ENCODE measurements at places on chromosomes 3 and 15.

DNA sequence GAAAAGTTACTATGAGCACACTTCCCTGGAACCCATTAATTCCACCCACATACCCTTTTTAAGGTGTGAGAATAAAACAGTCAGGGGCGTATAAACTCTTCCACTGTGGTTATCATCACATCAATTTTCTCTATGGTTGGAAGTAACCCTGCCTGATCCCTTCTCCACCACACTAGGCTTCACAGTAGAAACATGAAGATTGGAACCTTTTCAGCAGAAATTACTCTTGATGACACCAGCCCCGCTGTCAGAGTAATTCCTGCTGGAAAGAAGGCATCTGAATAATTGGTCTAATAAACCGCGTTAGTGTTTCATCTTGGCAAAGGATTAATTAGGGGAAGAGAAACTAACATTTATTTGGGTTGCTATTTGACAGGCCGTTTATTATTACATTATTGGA, 278.4 kb downstream of the MFSD1 start:
- no peak for DNase-seq

- DNase-seq = no peak
These were observed 127.6 kb downstream of the FBLN2 start for GRCh38 chr3:13676356-13677017.

DNA sequence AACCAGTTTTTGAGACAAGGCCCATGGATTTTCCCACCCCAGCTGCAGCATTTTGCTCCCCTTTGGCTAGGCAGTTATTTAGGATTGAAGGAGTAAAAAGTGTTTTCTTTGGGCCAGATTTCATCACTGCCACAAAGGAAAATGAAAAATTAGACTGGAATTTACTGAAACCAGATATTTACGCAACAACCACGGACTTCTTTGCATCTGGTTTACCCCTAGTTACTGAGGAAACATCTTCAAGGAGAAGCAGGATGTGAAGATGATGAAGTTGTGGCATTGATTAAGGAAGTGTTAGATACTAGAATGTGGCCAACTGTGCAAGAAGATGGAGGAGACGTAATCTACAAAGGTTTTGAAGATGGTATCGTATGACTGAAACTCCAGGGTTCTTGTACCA, 165.2 kb upstream of the MYRIP start:
- peak; percentile 83 for DNase-seq

DNA sequence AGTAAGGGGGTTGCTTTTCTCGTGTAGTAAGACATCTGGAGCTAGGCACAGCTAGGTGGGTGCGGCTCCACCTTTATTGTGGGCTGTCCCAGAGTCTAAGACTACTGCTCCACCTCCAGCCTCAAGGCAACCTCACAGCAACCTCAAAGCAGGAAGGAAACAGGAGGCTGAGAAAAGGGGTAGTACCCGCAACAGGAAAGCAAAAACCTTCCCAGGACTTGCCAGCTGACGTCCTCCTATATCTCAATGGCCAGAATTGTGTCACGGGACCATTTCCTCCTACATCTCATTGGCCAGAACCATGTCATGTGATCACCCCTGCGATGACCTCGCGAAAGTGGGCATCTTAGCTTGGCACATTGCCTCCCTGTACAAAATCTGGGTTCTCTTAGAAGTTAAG, 4.3 kb upstream of the GPR160 start:
- DNase-seq = no peak

DNA sequence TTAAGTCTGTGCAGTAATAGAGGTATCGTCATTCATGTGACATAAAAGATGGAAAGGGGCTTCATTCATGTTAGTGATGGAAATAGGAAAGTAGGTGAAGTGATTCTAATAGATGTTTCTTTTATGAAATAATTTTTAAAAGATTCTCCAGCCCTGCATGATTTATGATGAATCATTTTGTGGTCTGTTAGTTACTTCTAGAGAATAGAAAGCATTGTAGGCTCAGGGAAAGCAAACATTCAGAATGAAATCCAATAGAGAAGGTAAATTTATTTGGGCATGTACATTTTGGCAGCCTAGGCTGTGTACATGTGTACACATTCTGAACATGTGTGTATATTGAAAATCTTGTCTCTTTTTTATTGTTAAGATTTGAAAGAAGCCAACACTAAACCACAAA, 23.1 kb downstream of the PPARG start:
- DNase-seq = peak; percentile 32

DNA sequence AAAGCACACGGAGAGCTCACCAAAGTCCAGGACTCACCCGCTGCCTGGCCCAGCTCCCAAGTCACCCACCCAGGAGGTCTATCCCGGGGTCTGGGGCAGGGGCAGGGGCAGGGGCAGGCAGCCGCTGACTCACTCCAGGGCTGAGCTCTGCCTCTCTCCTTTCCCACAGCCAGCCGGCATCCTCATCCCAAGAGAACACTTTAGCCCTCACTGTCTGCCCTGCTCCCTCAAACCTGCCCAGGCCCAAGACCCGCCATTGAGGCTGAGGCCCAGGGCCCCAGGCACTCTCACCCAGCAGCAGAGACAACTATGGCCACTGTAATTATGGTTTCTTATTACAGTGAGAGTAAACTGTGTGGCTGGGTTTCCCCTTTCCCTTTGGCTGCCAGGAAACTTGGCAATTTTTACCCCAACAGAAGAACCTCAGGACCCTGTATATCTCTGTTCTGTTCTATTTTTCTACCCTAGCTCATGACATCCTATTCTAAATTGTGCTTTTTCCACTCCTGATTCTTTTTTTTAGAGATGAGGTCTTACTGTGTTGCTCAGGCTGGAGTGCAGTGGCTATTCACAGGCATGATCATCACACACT, 53.0 kb downstream of the IQSEC1 start:
- DNase-seq = no peak

GRCh38 chr15:60651734-60652141, 172.8 kb upstream of the ICE2 start:
- no peak for DNase-seq

- no peak for DNase-seq
These were observed 83.0 kb downstream of the CRYGS start for GRCh38 chr3:186461141-186461540.

DNA sequence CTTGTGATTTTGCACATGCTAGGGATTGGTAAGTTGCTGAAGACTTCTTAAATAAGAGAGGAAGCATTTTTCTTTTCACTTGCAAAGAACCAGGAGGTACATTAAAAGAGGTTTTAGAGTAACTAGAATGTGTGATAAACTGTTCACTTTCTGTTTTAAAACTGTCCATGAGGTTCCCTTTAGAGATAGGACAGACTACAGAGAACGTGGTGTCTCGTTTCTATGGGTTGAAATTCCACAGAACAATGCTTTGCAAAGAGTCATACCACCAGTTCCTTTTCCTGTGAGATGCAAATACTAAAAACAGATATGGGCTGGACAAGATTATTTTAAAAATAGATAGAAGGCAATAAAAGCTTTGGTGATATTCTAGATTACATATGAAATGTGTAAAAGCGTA, 372.8 kb downstream of the TIGIT start:
- no peak for DNase-seq

- no peak for DNase-seq
These were observed 27.2 kb downstream of the USP3 start for GRCh38 chr15:63531586-63531985.

GRCh38 chr15:31255732-31256377, 70.8 kb upstream of the KLF13 start:
- DNase-seq = no peak

GRCh38 chr3:14391033-14391432, 11.4 kb upstream of the SLC6A6 start:
- DNase-seq = peak; percentile 95

DNA sequence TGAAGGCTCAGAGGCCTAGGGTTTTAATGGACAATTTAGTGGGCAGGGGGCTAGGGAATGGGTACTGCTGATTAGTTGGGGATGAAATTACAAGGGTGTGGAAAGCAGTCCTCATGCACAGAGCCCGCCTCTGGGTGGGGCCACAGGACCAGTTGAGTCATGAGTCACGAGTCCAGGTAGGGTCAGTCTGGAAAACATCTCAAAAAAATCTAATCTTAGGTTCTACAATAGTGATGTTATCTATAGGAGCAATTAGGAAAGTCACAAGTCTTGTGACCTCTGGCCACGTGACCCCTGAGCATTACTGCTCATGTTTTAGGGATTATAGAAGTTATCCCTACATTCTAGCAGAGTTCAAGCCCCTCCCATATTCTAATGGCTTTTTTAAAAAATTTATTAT, 18.6 kb upstream of the IREB2 start:
- DNase-seq = no peak

GRCh38 chr3:126364130-126364695, 7.0 kb upstream of the KLF15 start:
- no peak for DNase-seq

DNA sequence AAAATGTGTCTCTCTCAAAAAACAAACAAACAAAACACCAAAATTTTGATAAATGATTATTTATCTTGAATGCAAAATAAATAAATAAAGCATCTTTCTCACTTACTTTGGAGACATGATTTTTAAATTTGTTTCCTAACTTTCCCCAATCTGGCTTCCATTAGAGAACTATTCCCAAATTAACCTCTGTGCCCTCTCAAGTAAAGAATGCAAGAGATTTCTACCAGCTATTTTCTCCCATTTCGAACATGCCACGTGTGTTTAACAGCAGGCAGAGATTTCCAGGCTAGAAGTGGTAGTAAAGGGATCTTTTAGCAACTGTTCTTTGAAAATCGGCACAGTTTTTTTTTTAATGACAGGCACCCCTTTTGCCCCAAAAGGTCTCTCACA, 269.1 kb downstream of the SHQ1 start:
- peak; percentile 61 for DNase-seq

DNA sequence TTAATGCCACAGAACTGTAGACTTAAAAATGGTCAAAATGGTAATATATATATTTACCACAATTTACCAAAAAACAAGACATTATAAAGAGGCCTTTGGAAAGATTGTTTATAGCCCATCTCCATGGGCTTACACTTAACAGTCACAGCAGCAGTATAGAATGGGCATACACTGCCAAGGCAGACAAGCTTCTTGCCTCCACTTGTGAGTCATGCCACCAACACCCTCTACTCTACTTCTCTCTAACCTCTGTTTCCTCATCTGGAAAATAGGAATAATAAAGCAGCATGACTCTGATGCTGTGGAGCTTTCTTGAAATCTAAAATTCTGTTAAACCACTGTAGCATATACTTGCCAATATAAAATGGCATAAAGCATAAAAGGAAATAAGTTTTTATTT, 14.4 kb upstream of the GPR156 start:
- DNase-seq = no peak

GRCh38 chr3:71225951-71226564, 357.5 kb downstream of the FOXP1 start:
- DNase-seq = no peak

- peak; percentile 76 for DNase-seq
These were observed 261.8 kb upstream of the CBLB start for GRCh38 chr3:106130384-106131198.

DNA sequence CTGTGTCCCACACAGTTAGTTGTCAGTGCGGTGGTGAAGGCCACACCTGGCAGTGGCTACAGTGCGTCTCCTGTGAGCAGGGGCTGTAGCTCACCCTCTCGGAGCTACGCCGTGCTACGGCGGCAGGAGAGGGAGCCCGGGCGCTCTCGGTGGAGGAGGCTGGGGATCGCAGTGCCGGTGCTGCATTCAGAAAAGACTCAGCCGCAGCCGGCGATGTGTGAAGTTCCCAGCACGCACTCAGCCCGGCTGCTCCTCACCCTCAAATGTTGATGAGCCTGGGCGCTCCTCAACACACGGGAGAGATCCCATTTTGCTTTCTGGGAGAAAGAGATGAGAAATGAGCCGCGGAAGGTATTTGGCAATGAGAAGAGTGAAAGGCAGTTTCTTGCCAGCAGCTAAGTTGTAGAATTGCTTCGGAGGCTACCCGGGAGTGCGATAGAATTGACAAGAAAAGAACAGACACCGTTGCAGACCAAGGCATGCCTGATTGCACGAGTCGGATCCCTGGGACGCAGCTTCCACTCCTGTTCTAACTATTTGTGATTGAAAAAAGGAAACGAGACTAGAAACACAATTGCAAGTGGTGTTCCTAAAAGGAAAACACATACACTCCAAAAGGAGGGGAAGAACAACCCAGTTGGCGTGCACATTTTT, at the start of gene UNC13C:
Gene UNC13C (plus strand): TSS at position 189 of the 654 bp plus-strand sequence. CDS start 34,463 bp downstream, outside the sequence.
- peak; percentile 0 for DNase-seq

- DNase-seq = no peak
These were observed 177.9 kb downstream of the ERC2 start for GRCh38 chr3:56290374-56290773.

GRCh38 chr3:103906304-103906703, 1460.4 kb upstream of the ALCAM start:
- no peak for DNase-seq

- no peak for DNase-seq
These were observed 63.3 kb downstream of the KLHL6 start for GRCh38 chr3:183491923-183492848.

DNA sequence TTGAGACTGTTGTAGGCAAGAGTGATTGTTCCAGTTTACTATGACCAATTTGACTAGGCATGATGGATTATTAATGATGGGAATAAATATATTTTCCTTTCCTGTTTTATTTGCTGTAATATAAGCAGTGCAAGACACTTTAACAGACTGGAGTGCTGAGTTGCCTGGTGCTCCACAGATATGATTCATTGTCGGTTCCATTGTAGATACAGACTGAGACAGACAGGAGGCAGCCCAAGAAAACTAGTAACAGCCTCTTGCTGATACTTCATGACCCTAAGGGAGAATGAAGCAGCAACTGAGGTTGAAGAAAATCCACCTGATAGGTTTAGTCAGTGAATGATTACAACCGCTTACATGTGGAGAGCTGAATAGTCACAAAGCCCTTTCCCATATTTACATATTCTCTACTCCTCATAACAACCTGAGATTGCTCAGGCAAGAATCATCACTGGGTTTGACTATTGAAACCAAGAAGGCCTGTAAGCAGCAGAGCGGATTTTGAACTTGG, 235.1 kb upstream of the TPRG1 start:
- no peak for DNase-seq

GRCh38 chr3:120506076-120506827, 55.5 kb upstream of the FSTL1 start:
- peak; percentile 52 for DNase-seq

DNA sequence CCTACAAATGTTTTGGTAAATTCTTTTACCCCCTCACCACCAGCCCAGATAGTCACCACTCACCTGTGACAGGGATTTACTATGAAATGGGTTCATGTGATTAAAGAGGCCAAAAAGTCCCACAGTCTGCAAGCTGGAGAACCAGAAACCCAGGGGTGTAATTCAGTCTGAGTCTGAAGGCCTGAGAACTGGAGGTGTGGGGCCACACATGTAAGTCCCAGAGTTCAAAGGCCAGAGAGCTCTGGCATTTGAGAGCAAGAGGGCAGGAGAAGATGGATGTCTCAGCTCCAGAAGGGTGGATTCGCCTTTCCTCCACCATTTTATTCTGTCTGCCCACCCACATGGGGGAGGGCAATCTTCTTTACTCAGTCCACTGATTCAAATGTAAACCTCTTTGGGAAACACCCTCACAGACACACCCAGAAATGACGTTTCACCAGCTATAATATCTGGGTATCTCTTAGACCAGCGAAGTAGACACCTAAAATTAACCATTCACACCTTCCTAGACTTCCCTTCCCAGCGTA, 11.9 kb downstream of the RTP3 start:
- DNase-seq = no peak

GRCh38 chr15:37876900-37877299, 57.5 kb upstream of the TMCO5A start:
- no peak for DNase-seq
